COR-L47 (cell line): ENCODE measurements at places on chromosomes 2 and 18.

GRCh38 chr2:189658306-189659212, 2.7 kb upstream of the ASNSD1 start:
- DNase-seq = no peak

DNA sequence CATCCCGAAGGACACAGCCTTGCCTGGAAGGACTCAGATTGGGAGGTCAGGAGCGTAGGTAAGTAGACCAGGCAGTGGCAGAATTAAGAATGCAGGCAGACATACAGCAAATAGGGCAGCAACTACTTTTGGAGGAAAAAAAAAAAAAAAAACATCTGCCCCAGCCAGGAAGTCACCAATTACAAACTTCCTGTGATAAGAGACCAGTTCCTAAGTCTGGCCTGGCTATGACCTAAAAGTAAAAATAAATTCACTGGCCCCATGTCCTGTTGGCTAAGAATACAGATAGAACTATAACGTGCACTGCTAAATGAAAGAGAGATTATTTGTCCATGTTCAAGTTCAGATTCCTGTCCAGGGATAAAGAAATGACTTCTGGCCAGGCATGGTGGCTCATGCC, 45.2 kb upstream of the NOSTRIN start:
- DNase-seq = no peak

GRCh38 chr2:73839653-73840411, 11.1 kb downstream of the STAMBP start:
- no peak for DNase-seq

- no peak for DNase-seq
Measured at GRCh38 chr2:97911206-97911921, 84.4 kb downstream of the TMEM131 start.

DNA sequence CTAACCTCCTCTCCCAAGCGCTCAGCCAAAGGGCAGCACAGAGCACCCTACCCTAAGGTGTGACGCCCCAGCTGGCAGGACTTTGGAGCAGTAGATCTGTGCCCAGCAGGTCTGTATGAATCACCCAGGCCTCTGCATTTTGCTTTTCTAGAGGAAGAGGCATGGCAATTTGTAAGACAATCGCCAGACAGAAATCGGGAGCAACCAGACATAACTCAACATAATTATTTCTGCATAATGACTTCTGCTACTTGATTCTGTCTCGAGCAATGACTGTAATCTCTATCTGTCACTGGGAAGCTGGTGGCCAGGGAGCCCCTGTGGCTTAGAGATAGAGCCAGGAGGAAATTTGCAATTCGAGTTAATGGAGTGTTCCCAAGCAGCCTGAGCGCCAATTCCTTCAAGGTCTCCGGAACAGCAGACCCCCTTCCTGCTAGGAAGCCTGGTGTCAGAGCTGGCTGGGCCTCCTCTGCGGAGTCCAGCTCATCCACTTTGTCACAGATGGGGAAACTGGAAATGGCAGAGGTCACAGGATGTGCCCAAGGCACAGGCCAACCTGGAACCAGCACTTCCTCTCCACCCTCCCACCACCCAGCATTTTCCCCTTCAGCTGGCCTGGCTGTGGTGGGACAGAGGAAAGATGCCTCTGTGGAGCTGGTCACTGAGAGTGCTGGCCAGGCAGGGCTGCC, 55.0 kb downstream of the ODC1 start:
- DNase-seq = no peak

- no peak for DNase-seq
Measured at GRCh38 chr2:172394002-172394401, 33.4 kb upstream of the ITGA6 start.

DNA sequence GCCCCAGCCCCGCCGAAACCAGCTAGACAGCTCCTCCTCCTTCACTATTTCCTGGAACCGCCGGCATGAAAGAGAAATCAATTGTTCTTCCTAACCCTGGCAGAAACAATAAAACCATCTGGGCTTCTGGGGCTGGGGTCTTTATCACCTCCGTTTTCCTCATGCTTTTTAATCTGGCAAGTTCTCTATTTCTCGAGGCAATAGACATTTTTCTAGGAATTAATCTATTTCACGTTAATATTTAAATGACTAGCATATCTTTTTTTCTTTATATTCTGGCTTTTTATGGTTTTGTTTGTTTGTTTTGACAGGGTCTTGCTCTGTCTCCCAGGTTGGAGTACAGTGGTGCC, 1.4 kb upstream of the KIF1A start:
- DNase-seq = no peak

GRCh38 chr2:113964436-113964835, 74.5 kb downstream of the ACTR3 start:
- no peak for DNase-seq
